DMS153 (cell line): ENCODE measurements at places on chromosomes 7 and 10.

DNA sequence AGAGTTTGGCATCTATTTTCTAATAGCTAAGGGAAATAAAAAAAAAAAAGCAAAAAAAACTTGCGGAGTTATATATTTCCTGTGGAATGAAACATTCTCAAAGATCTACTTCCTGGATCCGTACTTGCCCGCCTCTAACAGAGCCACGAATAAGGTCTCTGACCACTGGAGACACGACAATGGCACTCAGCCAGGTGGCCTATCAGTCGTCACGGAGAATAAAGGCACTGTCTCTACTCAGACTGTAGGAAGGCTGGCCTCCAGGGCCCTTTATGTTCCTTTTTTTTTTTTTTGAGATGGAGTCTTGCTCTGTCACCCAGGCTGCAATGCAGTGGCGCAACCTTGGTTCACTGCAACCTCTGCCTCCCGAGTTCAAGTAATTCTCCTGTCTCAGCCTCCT lies 58.7 kb downstream of the RGS10 start:
- no peak for DNase-seq

GRCh38 chr7:36207451-36208291 lies 54.6 kb downstream of the EEPD1 start:
- DNase-seq, result no peak

GRCh38 chr7:23469150-23469960 lies 936 bp downstream of the IGF2BP3 start:
- no peak for DNase-seq

DNA sequence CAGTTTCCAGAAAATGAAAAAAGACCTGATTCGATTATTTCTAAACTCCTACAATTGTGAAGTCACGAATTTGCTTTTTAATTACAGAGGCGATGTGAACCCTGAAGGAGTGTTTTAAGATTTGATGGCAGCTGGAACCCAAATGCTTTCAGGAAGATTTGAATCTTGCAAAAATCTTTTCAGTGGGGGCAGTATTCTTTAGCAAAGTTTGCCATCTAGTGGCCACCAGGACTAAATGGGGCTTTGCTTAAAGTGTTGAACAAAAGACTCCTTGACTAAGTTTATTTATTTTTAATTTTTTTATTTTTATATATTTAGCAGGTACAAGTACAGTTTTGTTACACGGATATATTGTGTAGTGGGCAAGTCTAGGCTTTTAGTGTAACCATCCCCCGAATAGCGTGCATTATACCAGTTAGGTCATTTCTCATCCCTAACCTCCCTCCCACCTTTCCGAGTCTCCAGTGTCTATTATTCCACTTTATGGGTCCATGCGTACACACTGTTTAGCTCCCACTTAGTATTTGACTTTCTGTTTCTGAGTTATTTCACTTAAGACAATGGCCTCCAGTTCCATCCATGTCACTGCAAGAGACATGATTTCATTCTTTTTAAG lies 98.8 kb downstream of the CACNB2 start:
- no peak for DNase-seq

DNA sequence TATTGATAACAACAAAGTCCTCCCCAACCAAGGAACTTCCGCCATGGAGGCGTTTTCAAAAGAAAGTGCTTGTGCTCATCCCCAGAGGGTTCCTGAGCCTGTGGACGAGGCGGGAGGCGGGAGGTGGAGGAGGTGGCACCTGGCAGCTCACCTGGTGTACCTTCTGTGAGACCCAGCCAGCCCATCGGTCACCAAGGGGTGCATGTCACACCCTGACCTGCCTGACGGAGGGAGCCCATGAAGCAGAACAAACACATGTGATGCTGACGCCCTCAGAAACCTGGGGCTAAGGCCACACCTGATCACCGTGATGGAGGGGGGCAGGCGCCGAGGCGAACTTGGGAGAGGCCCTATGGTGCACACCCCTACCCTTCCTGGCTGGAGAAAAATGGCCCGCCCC lies 458.8 kb downstream of the DNAJB6 start:
- DNase-seq, result peak; percentile 67

DNA sequence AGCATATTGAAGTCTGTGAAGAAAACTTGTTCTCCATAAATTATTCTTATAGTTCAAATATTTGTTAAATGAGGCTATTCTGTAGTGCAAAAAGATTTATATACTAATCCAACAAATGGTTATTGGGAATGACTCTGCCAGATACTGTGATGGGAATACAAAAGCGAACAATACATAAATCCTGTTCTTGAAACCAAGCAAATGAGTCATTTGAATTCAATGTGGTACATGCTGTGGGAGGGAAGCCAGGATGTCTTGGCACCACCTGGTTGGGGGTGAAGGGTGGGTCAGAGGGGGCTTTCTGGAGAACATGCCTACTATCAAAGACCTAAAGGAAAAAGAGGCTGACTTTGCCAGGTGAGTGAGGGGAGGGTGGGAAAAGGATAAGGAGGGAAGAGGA lies 594.2 kb downstream of the CALN1 start:
- DNase-seq, result no peak

GRCh38 chr10:5810225-5810624 lies 3.0 kb downstream of the GDI2 start:
- no peak for DNase-seq

- DNase-seq, result no peak
These were observed 119.3 kb downstream of the CUX1 start for GRCh38 chr7:101936611-101937231.

- no peak for DNase-seq
These were observed 88.9 kb downstream of the CABCOCO1 start for GRCh38 chr10:61751599-61751998.

GRCh38 chr7:135342887-135343286 lies 109.2 kb downstream of the STRA8 start:
- DNase-seq, result no peak

GRCh38 chr7:137753948-137754851 lies 92.6 kb downstream of the DGKI start:
- DNase-seq, result no peak

DNA sequence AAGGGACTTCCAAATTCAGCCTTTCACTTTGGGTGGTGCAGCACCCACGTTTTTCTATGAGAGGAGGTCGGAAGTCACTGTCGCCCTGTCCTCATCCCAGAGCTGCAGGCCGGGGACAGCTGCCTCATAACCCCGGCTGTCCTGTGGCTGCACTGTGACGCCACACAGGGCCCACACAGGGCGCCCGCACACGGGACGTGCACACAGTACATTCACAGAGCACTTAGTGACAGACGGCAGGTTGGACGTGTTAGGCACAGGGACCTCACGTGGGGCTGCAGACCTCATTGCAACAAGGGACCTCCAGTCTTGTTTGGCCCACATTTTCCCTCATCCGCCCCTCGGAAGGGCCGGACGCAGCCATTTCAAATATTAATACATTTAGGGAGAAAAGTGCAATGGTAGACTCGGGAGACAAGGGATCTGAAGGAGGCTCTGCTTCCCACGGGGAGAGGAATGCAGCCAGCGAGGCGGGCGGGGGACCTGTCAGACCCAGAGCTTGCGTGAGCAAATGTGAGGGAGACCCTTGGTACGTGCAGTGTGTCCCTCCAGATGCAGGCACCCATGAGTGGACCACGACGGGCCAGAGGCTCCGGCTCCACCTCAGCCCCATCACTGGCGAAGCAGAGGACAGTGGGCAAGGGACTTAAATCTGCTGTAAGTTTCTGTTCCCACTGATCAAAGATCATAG lies 86.7 kb downstream of the VOPP1 start:
- no peak for DNase-seq

DNA sequence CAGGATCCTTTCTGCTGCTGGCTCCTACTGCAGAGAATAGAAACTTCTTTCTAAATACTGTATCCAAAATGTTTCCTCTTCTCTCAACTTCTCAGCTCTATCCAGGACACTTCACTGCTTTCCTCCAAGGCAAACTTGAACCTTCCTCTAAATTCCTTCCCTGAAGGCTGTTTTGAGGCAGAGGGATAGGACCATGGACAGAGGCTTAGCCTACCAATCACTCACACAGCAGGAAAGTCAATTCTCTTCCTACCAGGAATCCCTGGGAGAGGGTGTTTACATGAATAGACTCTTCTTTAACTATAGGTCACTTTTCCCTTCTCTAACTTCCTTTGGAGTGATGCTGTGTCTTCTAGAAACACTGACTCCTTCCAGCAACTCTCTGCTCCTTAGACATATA lies 115.6 kb upstream of the MKLN1 start:
- DNase-seq, result no peak

GRCh38 chr7:71021131-71021530 lies 110.8 kb upstream of the GALNT17 start:
- no peak for DNase-seq

GRCh38 chr10:93417266-93417665 lies 64.9 kb downstream of the MYOF start:
- no peak for DNase-seq

DNA sequence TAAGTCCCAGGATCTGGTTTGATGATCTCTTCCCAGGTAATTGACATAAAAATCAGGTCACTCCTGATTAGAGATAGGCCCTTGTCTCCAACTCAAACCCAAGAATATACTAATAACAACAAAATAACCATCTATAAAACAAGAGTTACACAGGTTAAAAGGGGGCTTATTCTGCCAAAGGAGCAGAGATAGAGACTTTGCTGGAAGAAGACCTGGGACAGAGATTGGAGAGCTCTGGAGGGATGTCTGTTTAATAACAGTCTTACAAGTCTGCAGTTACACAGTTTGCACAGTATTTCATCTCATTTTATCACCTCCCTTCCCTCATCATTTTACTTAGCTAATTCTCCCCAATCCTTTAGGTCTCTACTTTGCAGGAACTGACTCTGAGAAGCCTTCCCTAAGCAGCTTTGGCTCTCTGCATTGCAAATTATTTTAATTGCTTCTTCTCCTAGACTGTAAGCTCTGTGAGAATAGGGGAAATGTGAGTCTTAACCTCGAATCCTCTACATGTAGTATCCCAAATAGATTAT lies 3.7 kb upstream of the ZNF438 start:
- DNase-seq, result no peak

- no peak for DNase-seq
These were observed 114.7 kb downstream of the EXOC4 start for GRCh38 chr7:133367561-133367960.

DNA sequence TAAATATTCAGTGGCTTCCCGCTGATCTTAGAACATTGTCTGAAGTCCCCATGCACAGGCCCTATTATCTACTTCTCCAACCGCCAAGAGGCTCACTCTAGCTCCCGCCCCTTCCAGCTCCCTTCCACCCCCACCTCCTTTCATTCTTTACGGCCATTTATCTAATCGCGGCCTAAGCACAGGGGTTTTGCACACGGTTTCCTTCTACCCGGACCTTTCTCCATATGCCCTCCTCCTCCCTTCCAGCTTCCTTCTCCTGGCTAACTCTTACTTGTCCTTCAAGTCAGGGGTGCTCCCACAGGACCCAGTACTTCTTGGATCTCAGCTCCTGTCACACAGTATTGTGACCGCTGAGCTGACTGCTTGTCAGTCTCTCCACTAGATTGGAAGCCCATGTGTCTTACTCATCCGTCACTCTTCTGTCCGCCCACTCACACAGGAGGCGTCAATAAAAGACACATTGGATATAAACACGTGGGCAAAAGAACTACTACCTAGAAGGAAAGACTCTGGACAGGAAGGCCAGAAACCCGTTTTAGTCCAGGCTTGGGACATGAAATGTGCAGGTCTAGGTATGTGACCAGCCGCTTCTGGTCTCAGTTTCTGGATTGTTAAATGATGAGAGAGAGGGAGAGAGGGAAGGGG lies 20.2 kb upstream of the HPS1 start:
- DNase-seq, result no peak
